ENCODE measurements at places on chromosomes 6 and 20.

- no peak for DNase-seq
These were observed 1.2 kb upstream of the RAB22A start for GRCh38 chr20:58308290-58308679.

DNA sequence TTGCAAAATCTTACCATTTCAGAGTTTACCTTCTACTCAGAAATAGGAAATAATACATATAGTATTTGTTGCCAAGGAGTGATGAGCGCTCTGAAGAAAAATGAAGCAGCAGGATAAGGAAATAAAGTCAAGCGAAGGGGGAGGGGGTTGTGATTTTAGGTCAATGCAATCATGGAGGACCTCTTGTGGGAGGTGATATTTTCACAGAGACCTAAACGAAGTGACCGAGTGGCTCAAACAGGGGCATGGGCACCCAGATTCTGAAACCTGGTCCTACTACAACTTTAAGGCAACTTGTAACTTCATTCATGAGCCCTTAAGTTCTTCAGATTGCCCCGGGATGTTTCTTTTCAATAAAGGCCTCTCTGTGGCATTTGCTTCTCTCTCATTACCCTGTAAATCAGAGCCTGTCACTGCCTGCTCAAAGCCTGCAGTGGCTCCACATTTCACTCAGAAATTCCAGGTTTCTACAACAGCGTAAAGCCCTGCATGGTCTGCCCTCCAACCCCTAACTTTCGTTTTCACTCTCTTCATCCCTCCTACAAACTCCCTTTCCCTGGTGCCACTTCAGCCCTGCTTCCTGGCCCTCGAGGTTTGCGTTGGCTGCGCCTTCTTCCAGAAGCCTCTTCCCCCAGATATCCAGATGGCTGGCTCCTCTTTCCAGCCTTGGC is 162.7 kb downstream of the TBC1D7 start:
- no peak for DNase-seq

GRCh38 chr6:74603322-74604076 is 602.4 kb downstream of the COL12A1 start:
- DNase-seq, result no peak

DNA sequence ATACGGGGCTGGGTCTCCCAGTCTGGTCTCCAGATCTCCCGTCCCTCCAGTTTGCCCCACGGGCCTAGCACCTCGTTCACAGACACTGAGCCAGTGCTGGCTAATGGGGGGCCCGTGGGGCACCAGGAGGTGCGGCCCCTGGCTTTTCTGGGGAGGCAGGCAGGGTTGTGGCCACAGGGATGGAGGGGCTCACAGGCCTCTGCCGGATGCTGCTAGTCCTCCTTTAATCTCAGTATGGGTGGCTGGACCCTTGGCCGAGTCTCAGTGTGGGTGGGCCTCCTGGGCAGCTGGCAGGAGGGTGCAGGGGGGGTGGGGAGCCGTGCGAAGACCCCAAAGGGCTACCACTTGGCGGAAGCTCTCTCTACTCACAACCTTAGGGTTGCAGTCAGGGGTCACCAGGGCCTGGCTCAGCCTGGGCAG is 1.6 kb upstream of the SOX18 start:
- no peak for DNase-seq

DNA sequence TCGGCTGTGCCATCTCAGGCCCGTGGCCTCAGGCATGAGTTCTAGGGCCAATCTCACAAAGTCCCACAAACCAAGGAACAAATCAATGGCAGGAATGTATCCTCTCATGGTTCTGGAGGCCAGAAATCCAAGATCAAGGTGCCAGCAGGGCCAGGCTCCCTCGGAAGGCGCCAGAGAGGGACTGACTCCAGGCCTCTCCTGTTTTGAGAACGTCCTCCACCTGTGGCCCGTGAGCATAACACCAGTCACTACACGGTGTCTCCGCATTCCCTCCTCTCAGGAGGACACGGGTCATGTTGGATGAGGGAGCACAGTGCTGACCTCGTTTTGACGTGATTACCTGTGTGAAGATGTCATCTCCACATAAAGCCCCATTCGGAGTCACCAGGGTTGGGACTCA is 45.0 kb upstream of the SMOC2 start:
- DNase-seq, result no peak

- DNase-seq, result peak; percentile 54
These were observed 49.5 kb downstream of the TRERF1 start for GRCh38 chr6:42402184-42402583.

DNA sequence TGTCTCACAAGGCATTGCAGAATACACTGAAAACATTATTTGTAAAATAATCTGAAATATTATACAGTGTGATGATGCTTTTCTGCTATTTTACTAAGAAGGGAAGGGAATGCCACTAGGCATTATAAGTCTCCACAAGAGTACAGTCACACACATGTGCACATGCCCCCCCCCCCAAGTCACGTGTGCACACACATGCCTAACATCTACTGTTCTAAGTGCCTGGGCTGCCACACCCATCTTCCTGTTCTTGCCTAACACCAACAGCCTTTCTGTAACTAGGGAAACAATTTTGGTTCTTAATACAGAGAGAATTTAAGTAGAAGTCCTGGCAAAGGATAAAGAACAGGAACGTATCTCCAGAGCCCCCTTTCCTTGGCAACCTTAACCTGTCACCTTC is 58.2 kb upstream of the BCLAF1 start:
- no peak for DNase-seq

GRCh38 chr6:8608737-8609136 is 173.4 kb upstream of the SLC35B3 start:
- DNase-seq, result no peak

- no peak for DNase-seq
These were observed 64.3 kb upstream of the MLN start for GRCh38 chr6:33868141-33868540.
